ENCODE measurements at places on chromosomes 2 and 18.

DNA sequence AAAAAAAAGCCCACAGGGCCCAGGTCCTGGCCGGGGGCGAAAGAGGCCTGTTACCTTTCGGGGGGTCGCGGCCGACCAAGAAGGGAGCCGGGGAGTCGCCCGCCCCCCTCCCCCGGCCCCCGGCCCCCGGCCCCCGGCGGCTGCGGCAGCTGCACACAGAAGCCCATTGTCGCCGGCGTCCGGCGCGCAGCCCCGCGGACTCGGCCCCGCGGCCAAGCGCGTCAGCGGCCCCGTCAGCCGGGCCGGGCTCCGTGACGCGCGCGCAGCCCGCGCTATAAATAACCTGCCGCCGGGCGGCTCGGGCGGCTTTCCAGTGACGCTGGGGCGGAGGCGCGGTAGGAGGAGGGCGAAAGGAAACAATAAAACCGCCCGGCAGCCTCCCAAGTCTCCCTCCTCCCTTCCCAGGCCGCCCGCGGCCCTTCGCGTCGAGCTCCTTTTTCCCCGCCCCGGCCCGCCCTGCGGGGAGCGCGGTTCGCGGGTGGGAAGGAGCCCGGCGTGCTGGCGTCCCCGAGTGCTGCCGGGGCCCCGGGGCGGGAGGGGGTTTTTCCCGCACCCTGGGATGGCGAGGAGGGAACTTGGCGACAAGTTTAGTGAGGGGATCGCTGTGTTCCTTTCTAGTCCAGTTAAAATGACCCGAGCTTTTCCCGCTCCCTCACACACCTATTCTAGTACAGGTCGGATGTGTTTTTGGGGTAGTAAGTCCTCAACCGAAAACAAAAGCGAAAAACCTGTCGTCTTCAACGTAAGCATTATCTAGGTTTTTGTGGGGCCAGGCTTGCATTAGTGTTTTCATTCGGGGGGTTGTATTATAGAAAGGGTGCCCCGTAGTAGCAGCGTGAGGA lies 10.0 kb upstream of the NR4A2 start:
- no peak for DNase-seq

GRCh38 chr18:75005626-75006025 lies 203.3 kb downstream of the PTGR3 start:
- no peak for DNase-seq

DNA sequence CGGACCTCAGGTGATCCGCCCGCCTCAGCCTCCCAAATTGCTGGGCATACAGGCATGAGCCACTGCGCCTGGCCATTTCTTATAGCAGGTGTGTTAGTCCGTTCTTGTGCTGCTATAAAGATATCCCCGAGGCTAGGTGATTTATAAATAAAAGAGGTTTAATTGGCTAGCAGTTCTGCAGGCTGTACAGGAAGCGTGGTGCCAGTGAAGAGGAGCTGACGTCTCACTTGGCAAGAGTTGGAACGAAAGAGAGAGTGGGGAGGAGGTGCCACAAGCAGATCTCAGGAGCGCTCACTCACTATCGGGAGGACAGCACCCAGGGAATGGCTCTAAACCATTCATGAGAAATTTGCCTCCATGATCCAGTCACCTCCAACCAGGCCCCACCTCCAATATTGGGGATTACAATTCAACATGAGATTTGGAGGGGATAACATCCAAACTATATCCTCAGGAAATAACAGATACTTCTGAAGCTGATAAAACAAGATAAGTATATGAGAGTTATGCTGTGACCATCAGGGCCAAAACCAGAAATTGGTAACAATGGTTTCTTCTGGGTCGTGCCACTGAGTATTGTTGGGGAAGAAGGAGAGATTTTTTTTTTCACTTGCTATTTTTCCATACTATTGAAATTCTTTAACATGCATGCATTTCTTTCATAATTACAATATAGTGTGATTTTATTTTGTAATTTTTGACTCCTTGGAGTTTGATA lies 7.4 kb upstream of the RMC1 start:
- no peak for DNase-seq

GRCh38 chr2:216316743-216317142 lies 55.5 kb downstream of the MARCHF4 start:
- no peak for DNase-seq
